GM23338 (cell line): ENCODE measurements at places on chromosomes 11 and 22.
A peak's percentile ranks its signal among the peaks of the same experiment; 100 is the strongest.

DNA sequence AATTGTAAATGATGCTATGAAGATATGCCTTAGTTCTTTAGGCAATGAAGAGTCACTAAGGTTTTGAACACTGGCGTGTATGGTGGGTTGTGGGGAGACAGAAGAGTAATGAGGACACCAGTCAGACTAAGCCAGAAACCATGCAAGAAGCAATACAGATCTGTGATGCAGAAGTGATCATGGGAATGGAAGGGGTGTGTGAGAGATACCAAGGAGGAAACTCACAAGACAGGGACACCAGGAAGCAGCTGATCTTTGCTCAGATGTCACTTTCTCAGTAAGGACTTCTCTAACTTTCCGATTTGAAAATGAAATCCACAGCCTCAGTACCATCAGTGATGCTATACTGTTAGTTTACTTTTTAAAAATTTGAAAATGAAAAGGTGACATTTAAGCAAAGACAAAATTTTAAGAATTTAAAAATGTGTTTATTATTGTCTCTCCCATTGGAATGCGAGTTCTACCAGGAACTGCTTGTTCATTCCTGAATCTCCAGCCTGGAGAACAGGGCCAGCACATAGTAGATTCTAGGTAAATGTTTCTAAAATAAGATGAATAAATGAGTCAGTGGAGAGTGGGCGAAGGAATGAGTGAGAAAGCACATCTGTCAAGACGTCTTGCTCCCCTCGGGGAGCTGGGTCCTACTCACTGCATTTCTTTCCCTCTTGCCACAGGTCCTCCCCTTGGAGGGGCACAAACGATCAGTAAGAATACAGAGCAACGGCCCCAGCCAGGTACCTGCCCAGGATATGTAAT, 60.4 kb downstream of the KCNJ1 start:
- H3K27me3 ChIP-seq = no peaks in the 10 kb centered on the region
- H3K4me3 ChIP-seq = no peak overlapping the region
- no peaks in the 10 kb centered on the region for H3K36me3 ChIP-seq
- DNase-seq = no peak

- DNase-seq = no peak
- H3K27ac ChIP-seq = no peak overlapping the region
- H3K36me3 ChIP-seq = no peaks in the 10 kb centered on the region
- no peaks in the 10 kb centered on the region for H3K4me1 ChIP-seq
- no peaks in the 10 kb centered on the region for H3K27me3 ChIP-seq
These were observed 147.0 kb downstream of the PAX6 start for GRCh38 chr11:31664129-31664528.

- no peak for DNase-seq
- no peaks in the 10 kb centered on the region for H3K36me3 ChIP-seq
- H3K4me3 ChIP-seq = no peak overlapping the region
- peaks cover 4% of the 10 kb centered on the region; the same call in 1 of the 2 replicates for H3K4me1 ChIP-seq
These were observed 206.7 kb downstream of the SBF2 start for GRCh38 chr11:10087186-10087922.

GRCh38 chr11:87430821-87431220, 393.1 kb downstream of the TMEM135 start:
- no peaks in the 10 kb centered on the region for H3K27me3 ChIP-seq
- no peak overlapping the region for H3K4me3 ChIP-seq
- no peak overlapping the region for H3K27ac ChIP-seq
- no peak for DNase-seq

DNA sequence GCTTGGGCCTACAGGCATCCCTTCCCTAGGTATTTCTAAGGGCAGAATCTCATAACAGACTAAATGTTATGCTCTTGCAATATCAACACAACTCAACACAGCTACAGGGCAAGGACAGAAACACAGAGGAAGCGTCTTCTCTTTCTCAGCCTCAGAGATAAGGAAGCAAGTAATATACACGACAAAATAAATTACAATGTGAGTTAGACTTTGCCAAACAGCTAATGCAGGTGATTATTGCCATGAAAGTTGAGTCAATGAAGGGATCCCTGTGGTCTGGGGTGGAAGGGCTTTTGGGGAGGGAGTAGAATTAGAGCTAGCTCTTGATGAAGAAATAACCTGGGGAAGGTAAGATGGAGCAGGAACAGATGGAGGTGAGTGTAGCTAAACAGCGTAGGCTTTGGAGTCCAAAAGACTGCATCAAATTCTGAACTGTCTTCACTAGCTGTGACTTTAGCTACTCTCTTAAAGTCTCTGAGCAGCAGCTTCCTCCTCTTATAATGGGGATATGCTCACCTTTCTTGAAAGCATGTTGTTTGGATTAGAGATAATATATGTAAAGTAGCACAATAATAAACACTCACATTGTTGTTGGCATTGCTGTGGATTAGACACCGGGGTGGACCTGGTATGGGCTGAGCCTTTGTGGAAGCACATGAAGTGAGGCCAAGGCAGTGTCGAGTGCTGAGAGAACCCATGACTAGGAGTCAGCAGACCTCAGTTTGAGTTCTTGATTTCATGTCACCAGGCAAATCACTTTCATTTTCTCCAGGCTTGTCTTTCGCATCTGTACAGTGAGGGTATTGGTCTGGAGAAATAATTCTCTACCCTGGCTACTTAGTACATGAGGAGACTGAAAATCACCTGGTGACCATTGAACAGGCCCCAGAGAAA, 41.0 kb upstream of the AQP11 start:
- H3K27ac ChIP-seq = peak overlapping the region; percentile 97; the same call in 1 of the 2 replicates
- peaks cover 6% of the 10 kb centered on the region for H3K4me1 ChIP-seq
- no peaks in the 10 kb centered on the region; the same call in 1 of the 2 replicates for H3K36me3 ChIP-seq

DNA sequence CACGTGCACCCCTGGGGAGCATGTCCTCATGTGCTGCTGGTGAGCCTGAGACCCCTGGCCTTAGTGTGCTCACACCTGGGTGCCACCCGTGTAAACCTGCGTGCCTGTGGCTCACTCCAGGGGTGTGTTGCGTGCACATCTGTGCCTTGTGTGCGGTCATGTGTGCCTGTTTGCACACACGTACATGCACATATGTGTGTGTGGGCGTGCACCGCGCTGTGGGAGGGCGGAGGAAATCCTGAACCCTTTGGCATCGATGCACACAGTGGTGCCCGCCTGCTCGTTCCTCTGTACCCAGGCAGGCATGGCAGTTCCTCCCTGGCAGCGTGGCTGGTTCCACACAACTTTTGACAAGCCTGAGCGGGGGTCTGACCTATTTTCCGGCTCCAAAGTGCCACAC, 1181.9 kb downstream of the BRD1 start:
- H3K27ac ChIP-seq = no peak overlapping the region
- no peaks in the 10 kb centered on the region for H3K4me1 ChIP-seq
- no peaks in the 10 kb centered on the region for H3K36me3 ChIP-seq

GRCh38 chr11:2912498-2912897, 16.7 kb downstream of the PHLDA2 start:
- H3K36me3 ChIP-seq = no peaks in the 10 kb centered on the region
- H3K4me1 ChIP-seq = no peaks in the 10 kb centered on the region
- DNase-seq = no peak
